CD4-positive, alpha-beta T cell treated with Interleukin-4 for 1 hour (primary cell): ENCODE measurements at places on chromosomes 5 and 9.

DNA sequence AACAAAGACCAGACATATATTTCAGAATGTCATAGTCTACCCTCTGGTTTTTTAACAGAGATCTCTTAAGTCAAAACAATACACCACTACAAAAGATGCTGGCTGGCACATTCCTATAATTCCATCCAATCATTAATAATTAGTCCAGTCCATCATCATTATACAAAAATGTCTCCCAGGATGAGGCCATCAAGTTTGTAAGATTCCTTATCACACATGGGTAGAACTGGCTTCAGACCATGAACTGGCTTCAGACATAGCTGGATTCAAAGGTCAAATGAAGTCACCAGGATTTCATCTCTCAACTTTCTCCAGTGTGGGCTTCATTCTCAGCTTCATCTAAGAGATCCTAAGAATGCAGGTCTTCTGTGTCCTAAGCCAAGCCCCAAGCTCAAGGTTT is 147.1 kb downstream of the ENC1 start:
- no peak for DNase-seq

- DNase-seq: peak; percentile 36
These were observed 12.4 kb downstream of the DOCK2 start for GRCh38 chr5:169649486-169649885.

DNA sequence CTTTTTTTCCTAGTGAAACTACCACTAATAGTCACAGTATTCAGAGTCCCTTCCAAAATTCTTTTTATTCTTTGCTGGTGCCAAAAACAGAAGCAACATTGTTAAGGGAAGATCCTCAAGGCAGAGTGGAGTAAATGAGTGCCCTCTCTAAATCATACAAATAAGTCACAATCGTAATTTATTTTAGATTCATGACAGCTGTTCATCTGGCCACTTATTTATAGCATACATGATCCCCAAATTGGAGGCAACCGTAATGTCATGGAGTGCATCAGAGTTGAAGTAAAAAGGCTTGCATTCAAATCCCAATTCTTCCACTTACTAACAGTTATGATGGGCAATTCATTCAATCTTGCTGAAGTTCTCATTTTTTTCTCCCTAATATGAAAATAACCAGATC is 33.4 kb downstream of the POLK start:
- no peak for DNase-seq

- no peak for DNase-seq
These were observed 23.7 kb upstream of the TAS2R1 start for GRCh38 chr5:9653811-9654210.

DNA sequence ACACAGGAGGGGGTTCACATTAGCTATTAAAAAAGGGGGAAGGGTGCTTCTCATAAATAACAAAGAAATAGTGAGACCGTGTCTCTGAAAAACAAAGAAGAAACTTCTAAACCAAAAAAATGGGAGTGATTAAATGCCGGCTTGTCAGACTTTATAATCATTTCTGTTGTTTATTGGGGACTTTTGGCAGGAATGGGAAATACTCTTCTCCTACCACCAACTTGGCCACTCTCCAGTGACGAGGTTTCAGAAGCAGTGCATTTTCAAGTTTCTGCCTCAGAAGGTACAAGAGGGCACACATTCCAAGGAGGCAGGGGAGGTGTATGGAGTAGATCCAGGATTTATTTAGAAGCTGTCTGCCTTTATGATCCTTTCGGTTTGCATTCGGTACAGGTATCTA is 46.2 kb downstream of the LIX1 start:
- no peak for DNase-seq

DNA sequence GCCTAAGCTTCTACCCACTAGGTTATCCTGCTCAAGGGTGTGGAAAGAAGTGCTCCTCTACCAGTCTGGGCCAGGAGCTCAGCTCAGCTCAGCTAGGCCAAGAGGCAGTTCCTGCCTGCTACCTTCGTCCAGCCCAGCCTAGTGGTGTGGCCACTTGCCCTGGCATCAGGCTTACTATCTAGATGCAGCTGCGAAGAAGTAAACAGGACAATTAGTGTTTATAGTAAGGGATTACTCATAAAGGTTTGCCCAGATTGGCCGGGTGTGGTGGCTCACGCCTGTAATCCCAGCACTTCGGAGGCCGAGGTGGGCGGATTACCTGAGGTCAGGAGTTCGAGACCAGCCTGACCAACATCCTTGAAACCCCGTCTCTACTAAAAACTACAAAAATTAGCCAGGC is 12.8 kb upstream of the SPATA24 start:
- no peak for DNase-seq

GRCh38 chr5:154421868-154422267 is 23.9 kb upstream of the SAP30L start:
- no peak for DNase-seq

DNA sequence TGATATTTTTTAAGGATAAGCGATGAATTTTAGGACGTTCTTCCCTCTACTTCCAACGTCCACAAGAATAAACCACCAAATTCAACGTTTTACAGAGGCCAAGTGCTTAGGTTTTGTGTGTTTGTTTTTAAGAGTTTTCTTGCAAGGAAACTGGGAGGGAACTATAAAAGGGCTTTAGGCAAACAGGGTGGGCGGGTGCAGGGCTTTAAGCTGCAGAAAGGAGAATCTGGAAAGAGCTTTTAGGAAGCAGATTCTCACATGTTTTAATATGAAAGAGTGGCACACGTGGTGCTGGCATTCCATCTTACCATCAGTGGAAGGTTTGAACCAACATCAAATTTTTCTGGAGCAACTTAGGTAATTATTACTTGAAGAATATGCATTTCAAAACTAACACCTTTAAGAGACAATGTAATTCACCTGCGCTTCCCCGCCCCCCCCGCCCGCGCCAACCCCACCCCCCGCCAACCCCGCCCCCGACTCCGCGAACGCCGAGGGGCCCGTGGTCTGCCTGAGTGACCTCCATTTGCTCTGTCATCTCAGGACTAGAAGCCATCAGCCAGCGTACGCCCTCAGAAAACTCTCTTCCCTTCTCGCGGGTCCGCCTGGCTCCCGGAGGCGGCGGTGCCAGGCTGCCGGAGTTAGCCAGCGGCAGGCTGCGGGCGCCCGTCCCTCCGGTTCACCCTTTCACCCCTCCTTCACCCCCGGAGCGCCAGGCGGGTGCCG is 911 bp upstream of the PIK3R1 start:
- DNase-seq: no peak

GRCh38 chr9:106857811-106858470 is 5.0 kb upstream of the ZNF462 start:
- no peak for DNase-seq

DNA sequence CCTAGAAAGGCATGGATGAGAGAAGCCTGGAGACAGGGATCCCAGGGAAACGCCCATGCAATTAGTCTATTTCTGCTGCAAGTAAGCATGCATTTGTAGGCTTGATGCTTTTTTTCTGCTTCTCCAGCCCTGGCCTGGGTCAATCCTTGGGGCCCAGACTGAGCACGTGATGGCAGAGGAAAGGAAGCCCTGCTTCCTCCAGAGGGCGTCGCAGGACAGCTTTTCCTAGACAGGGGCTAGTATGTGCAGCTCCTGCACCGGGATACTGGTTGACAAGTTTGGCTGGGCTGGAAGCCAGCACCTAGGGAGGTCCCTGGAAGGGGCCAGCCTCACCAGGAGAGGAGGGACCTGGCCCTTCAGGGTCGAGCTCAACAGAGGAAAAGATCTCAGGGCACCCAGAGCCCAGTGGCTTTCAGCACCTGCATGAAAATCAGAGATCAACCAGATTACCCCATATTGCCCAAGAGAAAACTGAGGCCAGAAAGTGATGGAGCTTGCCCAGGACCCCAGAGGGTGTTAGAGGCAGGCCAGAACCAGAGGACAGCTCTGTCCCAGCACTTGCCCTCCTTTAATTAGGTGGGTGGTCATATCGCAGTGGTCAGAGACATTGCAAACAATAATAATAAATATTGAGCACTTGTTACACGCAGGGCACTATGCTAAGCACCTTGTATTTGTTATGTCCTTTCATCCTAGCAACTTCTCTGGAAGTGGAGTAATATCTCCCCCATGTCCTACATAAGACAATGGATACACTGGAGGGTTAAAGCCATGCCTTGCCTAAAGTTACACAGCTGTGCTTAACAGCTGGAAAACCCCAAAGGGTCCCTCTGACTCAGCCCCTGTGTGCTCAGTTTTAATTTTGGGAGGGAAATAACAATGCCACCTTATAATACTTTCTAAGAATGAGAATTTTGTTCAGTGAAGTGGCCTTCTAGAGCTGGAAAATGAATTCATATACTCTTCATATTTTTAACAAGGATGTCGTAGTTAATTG is 67.1 kb downstream of the KLF4 start:
- peak; percentile 38 for DNase-seq
